ENCODE measurements at places on chromosomes 5 and 9.

GRCh38 chr5:176527246-176528222 lies 9.7 kb downstream of the RNF44 start:
- no peak for DNase-seq

DNA sequence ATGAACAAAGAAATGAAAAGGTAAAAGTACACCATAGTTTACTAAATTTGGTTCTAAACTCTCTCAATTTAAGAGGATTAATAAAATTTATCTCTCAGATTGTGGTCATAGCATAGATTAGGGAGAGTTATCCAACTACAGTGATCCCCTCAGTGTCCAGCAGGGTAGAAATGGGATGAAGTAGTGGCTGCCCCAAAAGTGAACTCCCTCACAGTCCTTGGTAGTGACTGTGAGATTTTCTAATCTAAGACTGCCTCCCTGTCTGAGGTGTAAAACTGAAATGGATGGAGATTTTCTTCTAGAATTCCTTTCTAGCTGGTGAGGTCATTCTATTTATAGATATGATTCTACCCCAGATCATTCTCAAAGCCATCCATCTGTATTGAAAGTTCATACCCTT lies 455.5 kb downstream of the ACTL7B start:
- no peak for DNase-seq

- no peak for DNase-seq
These were observed 21.7 kb downstream of the LPAR1 start for GRCh38 chr9:111016426-111017045.

DNA sequence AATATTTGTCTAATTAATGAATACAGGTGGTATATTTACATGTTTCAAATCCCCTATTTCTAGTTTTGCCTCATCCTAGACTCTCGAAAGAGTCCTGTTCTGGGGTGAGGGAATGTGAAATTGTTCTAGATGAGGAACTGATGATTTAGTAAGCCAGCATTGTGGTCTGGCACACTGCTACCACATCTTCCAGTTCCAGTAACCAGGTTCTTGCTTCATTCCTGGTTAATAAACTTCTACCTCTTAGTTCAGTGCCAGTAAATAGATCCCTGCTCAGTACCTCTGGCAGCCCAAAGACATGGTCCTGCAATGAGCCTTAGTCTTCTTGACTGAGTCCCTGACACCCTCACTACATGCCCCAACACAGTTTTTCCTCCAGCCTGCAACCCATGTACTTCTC lies 207.7 kb downstream of the SREK1 start:
- no peak for DNase-seq

DNA sequence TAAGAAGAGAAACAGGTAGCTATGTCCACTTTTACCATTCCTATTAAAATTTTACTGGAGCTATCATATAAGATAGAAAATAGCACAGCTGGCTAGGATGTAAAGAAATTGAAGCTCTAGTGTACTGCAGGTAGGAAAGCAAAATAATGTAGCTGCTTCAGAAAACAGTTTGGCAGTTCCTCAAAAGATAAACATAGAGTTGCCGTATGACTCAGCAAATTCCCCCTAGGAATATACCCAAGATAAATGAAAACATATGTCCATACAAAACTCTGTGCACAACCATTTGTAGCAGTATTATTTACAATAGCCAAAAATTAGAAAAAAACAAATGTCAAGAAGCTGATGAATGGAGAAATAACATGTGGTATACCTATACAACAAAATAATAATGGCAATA lies 64.6 kb upstream of the SHISAL2B start:
- peak; percentile 35 for DNase-seq

GRCh38 chr5:83567741-83568140 lies 96.2 kb downstream of the VCAN start:
- DNase-seq = no peak

DNA sequence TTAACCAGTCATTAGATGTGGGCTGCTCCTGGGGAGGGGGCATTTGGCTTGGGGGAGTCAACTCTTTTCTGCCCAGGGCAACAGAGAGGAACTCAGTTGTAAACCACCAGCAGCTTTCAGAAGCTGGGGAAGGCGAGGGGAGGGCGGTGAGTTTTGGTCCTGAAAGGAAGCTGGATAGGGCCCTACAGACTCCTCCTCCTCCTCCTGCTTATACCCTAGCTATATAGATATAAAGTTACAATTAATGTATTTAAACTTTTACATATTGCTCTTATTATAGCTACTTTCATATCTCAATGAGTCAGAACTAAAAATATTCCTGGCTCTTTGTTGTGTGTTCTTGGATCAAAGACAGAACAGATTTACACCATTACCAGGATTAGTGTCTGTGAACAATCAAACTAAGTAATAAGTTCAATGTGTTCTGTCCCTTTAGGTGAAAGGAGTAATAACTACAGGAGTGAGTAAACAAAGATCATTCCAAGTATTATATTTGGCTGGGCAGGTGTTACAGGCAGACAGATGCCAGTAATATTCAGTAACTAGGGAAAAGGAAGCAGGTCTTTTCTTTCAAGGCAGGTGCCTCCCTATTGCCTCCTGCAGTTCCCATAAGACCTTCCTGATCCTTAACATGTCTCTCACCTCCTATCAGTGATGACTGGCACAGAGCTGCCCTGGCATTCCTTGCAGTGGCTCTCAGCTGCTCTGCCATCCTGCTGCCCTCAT lies 20.5 kb upstream of the VPS13A start:
- DNase-seq = no peak

- DNase-seq = no peak
These were observed 94.0 kb downstream of the PPARGC1B start for GRCh38 chr5:149824120-149824519.

- DNase-seq = peak; percentile 83
These were observed 35.3 kb upstream of the SMARCA2 start for GRCh38 chr9:1979741-1980367.

DNA sequence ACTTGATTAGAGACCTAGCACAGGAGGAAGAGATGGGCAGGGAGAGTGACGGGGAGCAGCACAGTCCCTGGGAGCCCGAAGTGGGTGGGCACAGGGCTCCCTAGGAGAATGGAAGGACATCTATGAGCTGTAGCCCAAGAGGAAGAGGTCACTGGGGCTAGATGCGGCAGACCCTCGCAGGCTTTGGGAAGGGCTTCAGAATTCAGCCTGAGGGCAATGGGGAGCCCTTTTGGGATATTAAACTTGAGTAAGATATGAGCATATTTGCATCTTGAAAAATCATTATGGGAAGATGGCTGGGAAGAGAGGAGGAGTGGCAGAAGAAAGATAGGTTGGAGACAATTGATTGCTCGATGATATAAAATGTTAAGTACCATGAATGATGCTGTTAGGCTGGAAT lies 48.9 kb upstream of the IL17B start:
- DNase-seq = no peak

- no peak for DNase-seq
These were observed 15.3 kb downstream of the BICD2 start for GRCh38 chr9:92749071-92749933.

DNA sequence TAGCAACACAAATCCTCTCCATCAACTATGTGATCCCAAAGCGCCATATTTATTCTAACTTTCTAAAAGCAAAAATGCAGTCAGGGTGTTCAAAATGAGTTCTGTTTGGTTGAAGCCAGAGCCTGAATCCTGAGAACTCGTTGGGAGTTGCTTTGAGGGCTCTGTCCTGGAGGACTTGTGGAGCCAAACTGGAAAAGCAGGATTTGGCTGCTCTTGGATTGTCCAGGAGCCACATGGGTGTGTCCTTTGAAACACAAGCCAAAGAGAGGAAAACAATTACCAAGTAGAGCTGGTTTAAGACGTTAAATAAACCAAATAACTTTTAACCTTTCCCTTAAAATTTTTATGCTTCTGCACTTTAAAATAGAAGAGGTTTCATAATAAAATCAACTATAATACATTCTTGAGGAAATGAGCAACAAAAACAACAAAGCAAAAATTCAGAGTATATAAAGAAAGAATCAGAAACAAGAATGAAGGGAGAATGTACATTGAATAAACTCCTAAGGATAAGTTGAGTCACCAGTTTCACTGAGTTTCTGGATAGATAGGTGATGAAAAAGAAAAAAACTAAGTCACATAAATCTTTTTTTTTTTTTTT lies 13.5 kb downstream of the C5orf46 start:
- DNase-seq = no peak

GRCh38 chr5:10243660-10244240 lies 5.9 kb downstream of the ATPSCKMT start:
- DNase-seq = no peak

DNA sequence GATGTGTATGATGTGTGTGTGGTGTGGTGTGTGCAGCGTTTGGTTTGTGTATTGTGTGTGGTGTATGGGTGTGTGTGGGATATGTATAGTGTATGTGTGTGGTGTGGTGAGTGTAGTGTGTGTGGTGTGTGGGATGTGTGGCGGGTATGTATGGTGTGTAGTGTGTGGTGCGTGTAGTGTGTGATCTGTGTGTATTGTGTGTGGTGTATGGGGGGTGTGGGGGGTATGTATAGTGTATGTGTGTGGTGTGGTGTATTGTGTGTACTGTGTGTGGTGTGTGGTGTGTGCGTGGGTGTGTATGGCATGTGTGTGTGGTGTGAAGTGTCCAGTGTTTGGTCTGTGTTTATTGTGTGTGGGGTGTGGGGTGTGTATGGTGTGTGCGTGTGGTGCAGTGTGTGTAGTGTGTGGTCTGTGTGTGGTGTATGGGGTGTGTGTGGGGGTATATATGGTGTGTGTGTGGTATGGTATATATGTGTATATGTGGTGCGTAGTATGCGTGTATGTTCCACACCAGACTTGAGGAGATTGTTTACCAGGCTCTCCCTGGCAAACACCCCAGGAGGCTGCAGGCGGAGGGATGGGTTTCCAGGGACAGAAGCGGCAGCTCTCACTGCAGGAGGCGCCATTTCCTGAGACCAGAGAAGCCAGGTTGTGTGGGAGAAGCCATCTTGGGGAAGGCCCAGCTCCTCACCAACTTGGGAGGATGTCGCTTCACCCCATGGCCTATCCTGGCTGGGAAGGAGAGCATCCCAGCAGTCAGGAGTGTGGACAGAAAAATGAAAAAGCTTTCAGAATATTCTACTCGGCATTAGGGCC lies 138.1 kb downstream of the NXNL2 start:
- no peak for DNase-seq

DNA sequence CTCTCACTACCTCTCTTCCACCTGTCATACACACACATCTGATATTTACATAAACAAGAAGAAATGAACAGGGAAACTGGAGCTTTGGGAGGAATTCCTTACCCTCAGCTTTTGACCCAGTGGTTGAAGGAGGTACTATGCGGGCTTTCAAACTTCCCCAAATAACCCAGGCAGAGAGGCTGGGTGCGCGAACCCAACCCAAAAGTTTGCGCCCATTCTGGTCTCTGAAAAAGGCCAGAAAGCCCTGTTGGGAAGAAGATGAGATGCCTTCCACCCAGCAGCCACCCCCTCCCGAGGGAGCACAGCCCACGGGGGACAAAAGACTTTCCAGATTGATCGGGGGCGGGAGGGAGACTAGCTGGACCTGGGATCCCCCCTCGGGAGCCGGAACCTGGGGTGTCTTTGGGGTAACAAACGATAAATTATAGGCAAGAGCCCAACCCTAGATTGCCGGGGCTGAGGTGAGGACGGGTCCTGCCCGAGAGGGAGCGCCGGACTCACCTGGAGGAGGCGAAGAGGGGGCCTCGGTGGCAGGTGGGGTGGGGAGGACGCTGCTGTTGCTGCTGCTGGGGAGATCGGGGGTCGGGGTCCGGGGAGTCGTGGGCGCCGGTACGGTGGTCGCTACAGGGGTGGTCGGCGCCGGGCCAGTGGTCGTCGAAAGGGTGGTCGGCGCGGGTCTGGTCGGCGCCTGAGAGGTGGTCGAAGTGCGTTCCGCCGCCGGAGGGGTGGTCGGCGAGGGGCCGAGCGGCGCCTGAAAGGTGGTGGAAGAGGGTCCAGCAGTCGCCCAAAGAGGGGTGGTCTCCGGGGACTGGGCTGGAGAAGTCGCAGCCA lies 798 bp downstream of the MEGF9 start:
- no peak for DNase-seq

- DNase-seq = no peak
These were observed 55.3 kb upstream of the IL17B start for GRCh38 chr5:149434162-149435014.

- DNase-seq = no peak
These were observed 709 bp downstream of the WHRN start for GRCh38 chr9:114504341-114505186.

DNA sequence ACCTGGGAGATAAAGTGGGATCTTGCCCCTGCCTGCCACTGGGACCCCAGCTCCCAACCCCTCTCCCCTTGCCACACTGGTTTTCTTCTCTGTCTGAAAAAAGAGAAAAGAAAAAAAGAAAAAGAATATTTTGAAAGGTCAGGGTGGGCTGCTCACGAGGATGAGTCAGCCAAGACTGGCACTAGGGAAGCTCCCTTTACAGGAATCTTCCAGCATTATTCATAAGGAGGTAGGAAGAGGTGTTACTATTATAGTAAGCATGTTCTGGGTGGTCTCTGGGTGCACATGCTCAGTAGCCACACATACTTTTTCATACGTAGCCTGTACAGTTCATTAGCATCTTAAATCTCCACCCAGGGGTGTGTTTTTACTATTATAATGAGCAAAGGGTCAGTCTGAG lies 46.8 kb upstream of the HAND1 start:
- no peak for DNase-seq

DNA sequence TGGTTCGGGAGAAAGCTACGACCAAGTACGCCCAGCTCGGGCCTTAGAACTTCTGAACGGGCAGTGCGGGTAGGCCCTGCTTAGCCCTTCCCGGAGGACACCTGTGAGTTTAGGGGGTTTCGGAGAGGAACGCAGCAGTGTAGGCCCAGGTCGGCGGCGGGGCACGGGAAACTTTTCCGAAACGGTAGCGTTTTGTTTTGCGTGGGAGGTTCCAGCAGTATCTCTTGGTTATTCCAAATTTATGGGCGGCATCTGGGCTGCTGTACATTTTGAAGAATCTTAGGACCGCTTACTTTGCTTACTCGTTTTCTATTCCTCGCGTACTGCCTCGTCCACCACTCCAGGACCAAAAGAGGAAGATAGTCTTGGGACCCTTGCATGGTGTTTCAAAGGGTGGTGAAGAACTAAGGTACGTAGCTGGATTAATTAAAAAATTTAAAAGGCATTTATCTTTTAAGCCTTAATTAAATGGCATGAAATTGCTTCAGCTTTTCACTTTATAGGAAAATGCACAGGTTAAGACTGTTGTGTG lies 492 bp downstream of the TENT2 start:
- DNase-seq = no peak

- no peak for DNase-seq
These were observed 425 bp upstream of the NFX1 start for GRCh38 chr9:33289936-33290246.

DNA sequence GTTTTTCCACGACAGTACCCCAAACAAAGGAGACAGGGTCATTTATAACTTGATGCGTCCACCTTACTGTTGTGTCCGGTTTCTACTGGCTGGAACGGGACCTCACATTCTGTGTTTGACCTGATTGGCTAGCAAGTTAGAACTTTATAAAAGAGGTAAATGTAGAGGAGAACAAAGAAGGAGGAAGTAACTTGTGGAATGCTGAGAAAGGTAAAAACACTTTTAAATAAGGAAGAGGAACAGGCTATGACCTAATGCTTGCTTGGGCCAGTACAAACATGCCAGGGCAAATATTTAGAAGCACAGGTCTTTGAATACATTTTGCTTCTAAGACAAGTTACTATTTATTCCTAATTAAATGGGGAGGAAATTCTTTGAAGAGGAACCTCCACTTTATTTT lies 251.6 kb downstream of the KIAA0825 start:
- no peak for DNase-seq

All from HS-5 (cell line).